ENCODE measurements at places on chromosomes 16 and 17.

DNA sequence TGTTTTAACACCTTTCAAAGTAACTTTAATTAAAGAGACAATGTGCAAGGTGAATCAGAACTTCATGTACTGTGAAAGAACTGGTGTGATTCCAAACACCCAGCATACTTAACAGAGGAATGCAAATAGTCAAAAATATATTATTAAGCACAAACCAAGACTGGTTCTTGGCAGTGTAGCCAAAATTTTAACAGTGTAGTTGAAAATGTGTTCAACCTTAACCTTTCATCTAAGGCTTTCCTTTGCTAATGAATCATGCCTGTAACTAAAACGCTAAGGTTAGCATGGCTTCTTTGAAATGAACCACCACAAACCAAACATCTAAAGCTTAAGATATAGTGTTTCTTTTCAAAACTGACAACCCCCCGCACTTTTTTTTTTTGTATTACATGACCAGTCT, 146.3 kb upstream of the AXIN2 start:
- no peak for DNase-seq

DNA sequence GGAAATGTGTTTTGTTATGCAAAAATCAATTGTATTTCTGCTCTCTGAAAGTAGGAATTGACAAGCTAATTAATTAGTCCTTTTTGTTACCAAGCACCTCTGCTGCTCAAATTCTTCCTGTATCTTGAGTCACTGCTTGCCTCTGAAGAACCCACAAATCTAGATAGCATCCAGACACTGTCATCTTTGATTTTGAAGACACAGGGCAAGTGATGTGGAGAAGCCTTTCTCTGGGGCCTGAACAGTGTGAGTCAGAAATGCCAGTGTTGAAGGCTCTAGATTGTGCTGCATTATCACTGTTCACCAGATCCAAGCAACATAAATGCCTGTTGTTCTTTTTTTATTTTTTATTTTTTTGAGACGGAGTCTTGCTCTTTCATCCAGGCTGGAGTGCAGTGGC, 10.9 kb upstream of the ST6GALNAC1 start:
- DNase-seq = no peak

- DNase-seq = no peak
Measured at GRCh38 chr16:85733839-85734170, 17.1 kb downstream of the C16orf74 start.

- DNase-seq = no peak
Measured at GRCh38 chr17:77203846-77204245, 63.1 kb downstream of the SEC14L1 start.

DNA sequence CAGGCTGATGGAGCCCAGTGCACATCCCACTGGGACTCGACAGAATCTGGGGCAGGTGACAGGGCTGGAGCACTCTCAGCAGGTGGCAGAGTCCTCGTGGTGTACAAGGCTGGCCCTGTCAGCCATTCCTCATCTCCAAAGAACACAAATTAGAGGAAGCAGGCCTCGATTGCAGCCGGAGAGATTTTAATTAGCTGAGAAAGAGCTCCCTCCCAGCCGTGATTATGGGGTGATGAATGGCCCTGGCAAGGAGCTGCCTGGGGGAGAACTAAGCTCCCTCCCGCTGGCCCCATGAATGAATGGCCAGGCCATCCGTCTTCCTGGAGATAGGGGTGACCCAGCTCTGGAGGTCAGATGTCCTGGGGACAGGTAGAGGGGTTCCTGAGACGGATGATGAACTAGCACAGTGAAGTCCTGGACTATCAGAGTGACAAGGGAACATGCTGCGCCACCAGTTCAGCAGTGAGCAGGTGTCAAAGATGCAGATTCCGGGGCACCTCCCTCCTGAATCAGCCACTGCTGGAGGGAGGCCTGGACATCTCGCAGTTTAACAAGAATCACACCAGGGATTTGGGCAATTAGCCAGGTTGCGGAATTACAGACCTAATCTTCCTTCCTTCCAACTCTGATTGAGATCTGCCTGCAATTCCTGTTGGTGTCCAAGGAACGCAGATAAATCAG, 35.5 kb downstream of the PIMREG start:
- DNase-seq = no peak

Measured in MG63 (cell line).